ENCODE measurements at places on chromosomes 4 and X.
A peak's percentile ranks its signal among the peaks of the same experiment; 100 is the strongest.

- DNase-seq: no peak
Measured at GRCh38 chrX:16711893-16712547, 449 bp downstream of the CTPS2 start.

GRCh38 chrX:78945186-78945912, at the start of gene P2RY10:
Gene P2RY10 (plus strand): TSS chrX:78945391. CDS start chrX:78960521, 15,130 bp downstream.
- no peak for DNase-seq

DNA sequence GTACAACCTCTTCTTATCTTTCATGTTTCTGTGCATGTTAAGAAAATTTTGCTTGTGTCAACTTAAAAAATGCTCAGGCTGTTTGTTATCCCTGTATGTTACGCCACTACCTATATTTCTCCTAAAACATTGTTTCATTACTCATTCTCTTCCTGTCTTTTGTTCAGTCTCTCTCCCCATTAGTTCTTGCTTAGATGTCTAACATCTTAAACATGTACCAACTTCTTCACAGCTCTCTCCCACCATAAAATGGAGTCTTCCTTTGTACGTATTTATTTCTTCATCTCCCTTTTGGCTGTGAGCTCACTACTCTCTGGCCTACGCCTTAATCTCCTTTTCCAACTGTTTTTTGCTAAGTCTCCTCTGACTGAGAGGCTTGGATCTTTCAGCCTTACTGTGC, 36.4 kb downstream of the PCDH7 start:
- DNase-seq: no peak

DNA sequence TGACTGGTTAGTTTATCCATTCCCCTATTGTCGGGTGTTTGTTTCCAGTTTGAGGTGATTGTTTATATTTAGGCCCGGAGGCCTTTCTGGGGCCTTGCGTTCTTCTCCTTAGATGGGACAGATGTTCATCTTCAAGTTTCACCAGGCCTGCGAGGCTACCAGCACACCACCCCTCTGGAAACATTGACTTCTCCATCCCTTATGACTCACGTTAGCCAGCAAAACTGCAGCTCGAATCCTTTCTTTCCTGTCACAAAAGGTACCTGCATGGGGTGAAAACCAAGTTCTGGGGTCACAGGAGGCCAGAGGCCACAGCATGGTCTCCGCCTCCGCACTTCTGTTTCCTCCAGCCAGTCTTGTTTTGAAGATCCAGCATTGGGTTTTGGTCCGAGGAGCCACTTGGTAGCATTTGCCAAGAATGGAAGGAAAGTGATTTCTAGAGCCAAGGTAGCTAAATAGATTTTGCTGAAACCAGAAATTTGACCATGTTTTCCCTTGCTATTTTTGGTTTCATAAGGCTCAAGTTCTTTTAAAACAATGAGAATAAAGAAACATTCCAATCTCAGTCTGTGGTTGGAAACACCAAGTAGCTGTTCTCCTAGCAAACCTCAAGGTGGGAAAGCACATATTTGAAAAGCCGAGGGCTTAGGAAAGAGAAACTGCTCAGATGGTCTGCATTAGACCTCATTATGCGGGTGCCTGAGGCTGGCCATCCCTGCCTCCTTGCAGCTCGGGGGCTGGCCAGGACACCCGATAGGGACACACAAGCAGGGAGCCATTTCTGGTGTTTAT, 5.6 kb downstream of the NYX start:
- DNase-seq: peak; percentile 14

GRCh38 chr4:19592391-19592790, 659.3 kb upstream of the SLIT2 start:
- peak; percentile 11 for DNase-seq

GRCh38 chr4:4395371-4395770, 8.5 kb downstream of the NSG1 start:
- no peak for DNase-seq

DNA sequence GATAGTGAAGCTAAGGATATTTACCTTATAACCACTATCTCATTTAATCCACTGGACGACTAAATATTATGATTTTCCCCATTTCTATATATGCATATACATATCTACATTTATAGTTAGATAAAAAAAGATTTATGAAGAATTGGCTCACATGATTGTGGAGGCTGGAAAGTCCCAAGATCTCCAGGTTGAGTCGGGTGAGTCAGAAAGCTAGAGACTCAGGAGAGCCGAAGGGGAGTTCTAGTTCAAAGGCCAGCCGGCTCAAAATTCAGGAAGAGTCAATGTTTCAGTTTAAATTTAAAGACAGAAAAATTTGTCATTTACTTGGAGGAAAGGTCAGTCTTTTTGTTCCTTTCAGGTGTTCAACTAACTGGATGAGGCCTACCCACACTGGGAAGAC, 158.2 kb upstream of the CPEB2 start:
- peak; percentile 13 for DNase-seq

DNA sequence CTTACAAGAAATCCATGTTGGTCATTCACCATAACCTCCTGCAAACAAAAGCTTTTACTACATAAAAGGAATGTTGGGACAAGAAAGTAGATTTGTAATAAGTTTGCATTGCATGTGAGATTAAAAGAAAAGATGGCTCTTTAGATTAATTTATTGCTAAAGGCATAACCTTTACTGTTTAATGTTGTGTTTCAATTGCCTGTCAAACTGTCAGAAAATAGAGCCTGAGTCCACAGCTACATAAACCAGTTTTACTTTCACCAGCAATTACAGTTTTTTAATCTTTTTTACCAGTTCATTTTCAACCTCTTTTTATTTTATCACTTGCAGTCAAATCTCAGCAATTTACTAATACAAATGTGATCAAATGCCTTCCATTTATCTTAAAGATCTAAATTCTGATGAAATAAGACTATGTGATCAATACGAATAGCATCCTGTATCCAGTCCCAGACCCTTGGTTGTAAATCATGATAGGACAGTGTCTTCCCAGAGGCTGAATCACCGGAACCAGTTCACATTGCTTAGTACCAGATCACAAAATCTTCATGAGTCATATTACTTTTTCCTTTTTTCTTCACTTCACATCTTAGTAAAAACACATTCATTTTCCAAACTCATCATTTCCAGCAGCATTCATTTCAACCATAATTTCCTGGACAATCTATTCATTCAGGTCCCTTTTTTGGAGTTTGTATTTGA, 95.4 kb upstream of the FRG1 start:
- DNase-seq: peak; percentile 34

DNA sequence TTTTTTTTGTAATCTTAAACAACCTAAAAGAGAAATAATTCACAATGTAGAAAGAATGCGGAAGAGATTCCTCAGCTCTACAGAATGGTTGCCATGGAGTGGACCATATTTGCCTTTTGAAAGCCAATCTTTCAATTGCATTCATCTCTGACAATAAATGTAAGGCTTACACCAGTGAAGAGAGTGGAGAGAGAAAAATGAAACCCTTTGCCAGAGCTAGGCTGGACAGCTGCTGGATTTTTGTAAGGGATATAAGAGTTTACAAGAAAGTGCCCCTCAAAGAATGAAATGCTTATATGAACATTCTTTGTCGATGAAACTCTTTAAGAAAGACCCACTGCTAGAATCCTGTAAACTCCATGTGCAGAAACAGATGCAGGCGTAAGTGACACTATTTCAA, 66.0 kb upstream of the FAT1 start:
- no peak for DNase-seq

DNA sequence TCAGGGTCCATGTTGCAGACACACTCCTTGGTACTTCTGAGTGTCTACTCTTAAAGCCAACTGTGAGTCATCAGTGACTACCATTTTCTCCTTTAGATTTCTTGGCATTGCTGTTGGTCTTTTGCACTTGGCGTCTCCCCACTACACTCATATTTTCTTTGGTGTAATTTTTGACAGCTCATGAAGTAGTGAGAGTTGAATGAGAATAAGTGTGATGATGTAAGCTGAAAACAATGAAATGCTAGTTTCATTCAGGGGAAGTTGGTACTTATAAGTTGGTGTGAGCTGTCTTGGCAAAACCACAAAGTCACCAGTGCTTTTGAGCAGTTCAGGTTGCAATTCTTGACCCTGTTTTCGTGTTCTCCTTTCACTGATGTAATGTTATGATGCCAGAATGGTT, 142.9 kb upstream of the ARX start:
- peak; percentile 94 for DNase-seq

DNA sequence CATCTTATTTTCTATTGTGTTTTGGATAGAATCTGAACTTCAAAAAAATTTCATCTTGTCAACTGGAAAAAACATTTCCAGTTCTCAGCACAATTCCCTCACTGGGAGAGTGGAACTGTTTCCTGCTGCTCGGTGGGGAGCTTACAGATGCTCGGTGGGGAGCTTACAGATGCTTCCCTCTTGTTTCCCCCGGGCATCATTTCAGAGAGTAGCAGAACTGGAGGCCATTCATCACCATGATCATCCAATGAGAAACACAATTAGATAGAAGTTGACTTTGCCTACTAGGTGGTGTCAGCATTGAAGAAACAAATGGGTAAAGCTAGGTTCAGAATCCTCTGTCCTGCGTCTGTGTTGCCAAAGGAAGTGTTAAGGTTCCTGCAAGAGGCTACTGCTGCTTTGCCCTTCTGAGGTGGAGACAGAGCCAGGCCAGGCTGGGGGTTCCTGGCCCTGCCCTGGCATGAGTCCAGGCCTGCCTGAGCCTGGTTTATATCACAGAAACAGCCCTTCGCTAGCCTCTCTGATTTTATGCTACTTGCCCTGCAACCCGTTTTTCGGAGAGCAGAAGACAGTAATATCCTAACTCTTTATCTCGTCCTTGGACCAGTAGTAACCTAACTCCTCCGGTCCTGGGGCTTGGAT, 70.6 kb downstream of the TAPT1 start:
- no peak for DNase-seq

- no peak for DNase-seq
Measured at GRCh38 chr4:14716691-14717090, 285.6 kb upstream of the CPEB2 start.

DNA sequence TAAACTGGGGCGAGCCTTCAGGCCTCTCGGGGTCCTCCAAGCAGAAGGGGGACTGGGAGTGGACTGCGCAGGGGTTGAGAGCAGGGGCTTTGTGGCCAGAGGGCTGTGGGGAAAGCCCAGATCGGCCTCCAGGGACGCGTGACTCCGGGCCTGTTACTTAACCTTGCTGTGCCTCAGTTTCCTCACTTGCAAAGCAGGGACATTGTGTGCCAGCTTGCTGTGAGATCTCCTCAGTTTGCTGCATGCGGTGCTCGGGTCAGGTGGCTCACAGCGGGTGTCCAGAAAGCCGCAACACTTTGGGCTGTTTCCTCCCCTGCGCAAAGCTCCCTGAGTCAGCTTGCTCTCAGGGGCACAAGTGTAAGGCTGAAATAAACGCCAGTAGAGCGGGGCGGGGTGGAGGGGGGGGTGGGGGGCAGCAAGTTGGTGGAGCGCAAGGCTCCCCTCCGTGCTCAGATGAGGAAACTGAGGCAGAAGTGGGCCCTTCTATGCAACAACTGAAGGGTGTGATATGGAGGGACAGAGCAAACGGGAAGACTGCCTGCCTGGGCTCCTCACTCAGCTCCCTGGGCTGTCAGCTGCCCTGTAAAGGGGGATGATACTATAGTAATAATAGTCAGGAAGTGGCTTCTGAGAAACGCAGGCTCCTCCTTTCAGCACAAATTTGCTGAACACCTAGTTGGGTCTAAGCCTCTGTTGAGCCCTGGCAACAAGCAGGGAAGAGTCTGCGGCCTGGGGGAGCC, 101.0 kb downstream of the HMX1 start:
- DNase-seq: peak; percentile 47

- no peak for DNase-seq
Measured at GRCh38 chr4:85557016-85557901, 82.3 kb downstream of the ARHGAP24 start.

GRCh38 chrX:135543924-135544323, 23.5 kb downstream of the INTS6L start:
- DNase-seq: no peak
